ENCODE measurements at places on chromosomes 6 and 20.

DNA sequence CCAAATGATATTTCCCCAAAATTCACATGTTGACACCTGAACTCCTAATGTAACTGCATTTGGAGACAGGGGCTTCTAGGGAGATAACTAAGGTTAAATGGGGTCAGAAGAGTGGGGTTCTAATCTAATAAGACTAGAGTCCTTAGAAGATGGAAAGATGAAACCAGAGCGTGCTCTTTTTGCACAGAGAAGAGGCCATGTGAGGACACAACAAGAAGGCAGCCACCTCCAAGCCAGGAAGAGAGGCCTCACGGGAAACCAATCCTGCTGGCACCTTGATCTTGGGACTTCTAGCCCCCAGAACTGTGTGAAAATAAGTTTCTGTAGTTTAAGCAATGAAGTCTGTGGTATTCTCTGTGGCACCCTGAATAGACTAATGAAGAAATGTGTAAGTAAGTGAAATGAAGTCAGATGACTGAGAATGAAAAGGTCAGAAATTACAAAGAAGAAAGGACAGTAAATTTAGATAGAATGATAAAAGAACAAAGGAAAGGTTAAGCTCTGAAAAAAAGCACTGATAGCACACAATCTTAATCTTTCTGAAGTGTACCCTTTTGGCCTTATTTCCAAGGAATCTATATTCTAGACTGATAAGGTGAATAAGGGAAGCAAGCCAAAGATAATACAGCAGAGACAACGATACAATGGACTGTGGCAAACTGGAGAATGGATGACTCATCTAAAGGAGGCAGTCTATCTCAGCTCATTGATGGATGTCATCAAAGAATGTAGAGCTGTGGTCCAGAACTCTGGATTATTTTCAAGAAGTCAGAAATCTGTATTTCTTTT, 110.4 kb downstream of the MYB start:
- DNase-seq = no peak

DNA sequence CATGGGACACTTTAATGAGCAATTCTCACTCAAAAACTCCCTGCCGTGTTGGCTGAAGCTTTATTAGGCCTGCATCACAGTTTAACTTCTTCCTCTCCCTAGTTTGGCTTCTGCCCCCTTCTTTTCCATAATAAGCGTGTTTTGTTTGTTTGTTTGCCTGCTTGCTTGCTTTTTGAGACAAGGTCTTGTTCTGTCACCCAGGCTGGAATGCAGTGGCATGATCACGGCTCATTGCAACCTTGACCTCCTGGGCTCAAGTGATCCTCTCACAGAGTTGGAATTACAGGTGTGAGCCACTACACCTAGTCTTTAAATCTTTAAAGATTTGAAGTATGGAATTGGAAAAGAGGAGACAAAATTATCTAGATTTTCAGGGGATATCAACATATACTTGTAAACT, 25.4 kb upstream of the DNAAF9 start:
- DNase-seq = no peak

DNA sequence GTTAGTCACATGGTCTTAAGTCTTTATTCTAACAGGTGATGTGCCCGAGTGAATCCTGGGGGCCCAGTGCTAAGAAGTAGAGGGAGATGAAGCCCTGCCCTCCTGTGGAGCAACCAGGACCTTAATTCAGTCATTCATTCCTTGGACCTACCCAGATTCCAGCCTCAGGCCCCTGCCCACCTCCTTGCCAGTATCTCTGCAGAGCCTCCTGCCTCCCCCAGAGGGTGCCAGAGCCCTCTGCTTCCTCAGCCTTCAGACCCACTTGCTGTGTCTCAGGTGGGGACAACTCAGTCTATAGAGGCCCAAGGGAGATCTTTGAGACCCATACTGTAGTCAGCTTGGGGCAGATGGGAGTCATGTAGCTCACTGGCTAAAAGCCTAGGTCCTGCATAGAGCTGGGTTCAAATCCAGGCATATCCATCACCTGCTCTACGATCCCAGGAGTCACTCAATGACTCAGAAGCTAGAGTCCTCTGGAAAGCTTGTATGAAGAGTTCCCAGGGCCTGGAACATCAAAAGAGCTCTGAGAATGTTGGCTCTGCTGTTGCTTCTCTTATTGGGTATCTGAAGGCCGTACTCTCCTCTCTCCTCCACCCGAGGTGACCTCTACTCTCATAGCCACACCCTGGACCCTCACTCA, 3.9 kb upstream of the SIGLEC1 start:
- no peak for DNase-seq

GRCh38 chr6:5997420-5997987, 9.2 kb downstream of the NRN1 start:
- no peak for DNase-seq

GRCh38 chr20:17624551-17625245, 54.8 kb downstream of the DSTN start:
- DNase-seq = no peak

DNA sequence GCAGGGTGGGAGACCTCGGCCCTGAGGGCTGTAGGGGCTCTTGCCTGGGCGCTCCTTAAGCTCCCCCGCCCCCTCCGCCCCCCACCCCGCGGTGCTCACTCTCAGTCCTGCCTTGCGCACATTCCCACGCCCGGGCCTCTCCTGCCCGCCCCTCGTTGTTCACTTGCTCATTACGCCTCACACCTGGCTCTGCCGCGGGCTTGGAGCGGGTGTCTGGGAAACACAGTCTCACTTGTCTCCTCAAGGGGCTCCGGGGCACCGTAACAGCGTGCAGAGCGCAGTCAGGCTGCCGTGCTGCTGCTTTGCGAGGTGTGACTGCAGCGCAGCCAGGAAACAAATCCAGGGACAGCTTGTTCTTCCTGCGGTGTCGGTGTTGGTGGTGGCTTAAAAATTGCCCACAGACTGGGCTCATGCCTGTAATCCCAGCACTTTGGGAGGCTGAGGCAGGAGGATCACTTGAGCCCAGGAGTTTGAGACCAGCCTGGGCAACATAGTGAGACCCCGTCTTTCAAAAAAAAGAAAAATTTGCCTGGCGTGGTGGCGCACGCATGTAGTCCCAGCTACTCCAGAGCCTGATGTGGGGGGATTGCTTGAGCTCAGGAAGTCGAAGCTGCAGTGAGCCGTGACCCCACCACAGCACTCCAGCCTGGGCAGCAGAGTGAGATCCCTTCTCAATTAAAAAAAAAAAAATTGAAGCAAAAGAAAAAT, 4.6 kb downstream of the NPBWR2 start:
- DNase-seq = no peak

DNA sequence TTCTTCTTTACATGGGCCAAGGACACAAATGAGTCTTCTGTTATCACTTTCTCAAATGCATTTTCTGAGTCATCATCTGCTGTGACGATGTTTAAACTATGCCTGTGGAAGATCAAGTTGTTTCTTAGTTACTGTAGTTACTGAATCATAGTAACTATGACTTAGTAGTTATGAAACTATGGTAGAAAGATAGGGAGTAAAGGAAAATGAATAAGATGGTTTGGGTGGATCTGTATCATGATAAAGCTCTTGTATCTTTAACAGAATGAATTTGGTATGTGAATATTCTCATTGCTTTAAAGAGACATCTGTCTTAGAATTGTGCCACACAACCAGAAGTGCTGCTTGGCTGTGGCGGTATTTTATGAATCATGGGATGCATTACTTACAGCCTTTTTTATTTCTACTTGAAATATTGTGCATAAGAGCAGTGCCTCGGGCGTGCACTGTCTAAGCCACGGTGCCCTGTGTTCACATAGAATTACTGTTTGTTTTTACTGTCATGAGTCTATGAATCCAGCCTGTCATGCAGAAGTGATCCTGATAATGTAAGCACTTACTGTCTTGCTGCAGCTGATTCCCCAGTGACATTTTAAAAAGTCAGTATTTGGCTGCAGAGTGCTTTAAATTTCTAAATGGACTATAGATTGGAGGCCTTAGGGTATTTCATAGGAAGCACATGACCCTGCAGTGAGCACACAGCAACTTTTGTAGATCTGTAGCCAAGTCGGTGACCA, 215.2 kb downstream of the TMEM242 start:
- DNase-seq = no peak

DNA sequence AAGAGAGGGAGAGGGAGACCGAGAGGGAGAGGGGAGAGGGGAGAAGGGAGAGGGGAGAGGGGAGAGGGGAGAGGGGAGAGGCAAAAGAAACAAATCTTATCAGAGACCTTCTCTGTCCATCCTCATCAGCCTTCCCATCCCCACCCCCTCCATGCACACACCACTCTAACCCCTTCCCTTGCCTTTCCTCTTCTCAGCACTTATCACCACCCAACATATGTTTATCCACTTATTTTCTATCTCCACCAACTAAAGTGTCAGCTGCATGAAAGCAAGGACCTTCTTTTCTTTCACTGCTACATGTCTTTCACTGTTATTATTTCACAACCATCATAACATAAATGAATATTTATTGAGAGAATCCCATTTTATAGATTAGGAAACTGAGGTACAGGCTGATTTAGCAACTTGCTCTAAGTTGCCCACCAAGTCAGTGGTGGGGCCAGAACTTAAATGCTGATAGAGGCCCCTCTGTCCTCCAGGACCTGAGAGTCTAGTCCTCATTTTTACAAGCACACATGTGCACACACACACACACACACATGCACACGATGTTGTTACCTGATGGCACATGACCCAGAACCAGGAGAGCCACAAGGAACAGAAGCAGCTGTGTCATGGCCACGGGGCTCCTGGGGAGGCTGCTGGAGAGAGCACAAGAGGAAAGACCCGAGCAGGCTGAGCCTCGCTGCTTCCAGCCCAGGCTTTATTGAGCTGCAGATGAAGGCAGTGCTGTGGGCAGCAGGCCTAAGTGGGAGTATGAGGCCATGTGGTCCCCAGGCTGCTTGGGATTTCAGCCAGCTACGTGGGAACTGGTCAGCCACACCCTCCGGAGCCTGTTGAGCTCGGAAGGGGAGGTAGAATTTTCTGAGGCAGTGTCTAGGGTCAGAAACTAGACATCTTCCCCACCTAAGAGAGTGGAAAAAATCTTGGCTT, 2.3 kb downstream of the DEFB124 start:
- DNase-seq = no peak

- no peak for DNase-seq
Observed at GRCh38 chr6:84035484-84035883, 1.9 kb downstream of the MRAP2 start.

GRCh38 chr6:134628154-134628553, 310.2 kb upstream of the SGK1 start:
- DNase-seq = no peak

DNA sequence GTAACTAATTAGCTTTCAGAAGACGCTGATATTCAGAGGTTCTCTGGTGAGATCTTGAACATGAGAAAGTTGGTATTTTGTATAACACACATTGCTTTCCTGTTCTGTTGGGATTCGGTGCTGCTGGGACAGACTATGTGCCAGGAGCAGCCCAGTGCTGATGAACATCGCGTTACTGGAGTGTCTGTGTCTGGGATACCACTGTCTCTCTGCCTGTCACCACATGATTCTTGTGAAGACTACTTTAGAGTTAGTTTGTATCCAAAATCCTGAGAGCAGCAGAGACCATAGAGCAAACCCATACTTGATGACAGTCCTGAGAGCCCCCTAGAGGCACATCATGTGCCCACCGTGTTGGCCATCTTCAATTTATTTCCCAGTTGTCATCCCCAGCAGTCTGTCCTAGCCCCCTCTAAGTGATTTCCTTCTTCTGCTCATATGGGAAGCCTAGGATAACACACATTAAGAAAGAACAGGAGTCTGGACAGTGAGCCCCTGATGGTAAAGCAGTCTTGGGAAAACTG, 41.8 kb upstream of the TINAG start:
- DNase-seq = no peak

- no peak for DNase-seq
Observed at GRCh38 chr20:42556575-42556974, 633.1 kb downstream of the PTPRT start.

GRCh38 chr6:130136798-130137197, 86.0 kb downstream of the SAMD3 start:
- no peak for DNase-seq

GRCh38 chr6:136716917-136717715, 75.2 kb downstream of the MAP3K5 start:
- no peak for DNase-seq

GRCh38 chr20:16530201-16530681, 43.0 kb downstream of the KIF16B start:
- no peak for DNase-seq

DNA sequence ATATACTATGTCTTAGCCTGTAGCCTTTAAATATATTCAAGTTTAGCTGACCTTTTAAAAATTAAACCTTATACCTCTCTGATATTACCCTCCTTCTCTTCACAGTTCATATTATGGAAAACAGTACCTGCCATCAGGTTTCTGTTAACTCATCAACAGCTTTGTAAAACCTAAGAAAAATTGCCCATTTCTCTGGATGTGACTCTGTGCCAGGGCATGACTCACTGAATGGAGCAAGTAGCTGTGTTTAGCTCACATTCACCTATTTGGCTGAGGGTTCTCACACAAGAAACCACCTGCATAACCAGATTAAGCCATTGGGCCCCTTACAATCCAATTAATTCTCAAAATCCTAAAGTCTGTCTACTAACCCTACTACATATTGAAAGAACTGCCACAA, 678.8 kb upstream of the MARCKS start:
- DNase-seq = no peak

DNA sequence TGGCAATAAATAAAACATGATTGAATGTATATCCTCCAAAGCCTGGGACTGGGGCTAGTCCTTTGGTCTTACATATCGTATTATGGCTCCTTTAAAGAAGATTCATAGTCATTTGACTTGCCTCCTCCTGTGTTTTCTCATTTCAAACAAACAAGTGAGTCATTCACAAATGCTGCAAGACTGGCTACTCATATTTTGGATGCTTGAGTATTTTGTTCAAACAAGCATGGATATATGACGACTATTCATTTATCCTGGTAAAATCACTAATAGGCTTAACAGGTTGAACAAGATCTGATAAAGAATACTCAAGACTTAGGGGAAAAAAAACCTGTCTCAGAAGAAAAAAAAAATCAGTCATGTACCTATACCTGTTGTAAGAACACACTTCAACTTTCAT, 111.1 kb upstream of the CCDC28A start:
- DNase-seq = no peak

DNA sequence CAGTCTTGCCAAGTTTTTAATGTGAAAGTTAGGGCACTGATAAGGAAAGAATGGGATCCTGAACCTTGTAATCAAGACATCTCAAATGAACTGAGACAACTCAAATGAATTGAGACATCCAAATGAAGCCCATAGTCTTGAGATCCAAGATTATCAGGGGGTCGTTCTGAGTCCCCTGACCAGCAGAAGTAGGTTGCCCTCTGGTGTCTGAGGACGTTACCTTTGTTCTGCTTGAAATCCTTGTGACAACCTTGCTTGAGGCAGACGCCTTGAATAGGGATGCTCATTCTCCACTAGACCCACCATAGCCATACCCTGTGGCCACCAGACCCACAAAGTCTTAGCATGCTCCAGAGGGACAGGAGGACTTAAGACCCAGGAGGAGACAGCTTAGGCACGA, 37.7 kb downstream of the ZBTB9 start:
- DNase-seq = no peak

DNA sequence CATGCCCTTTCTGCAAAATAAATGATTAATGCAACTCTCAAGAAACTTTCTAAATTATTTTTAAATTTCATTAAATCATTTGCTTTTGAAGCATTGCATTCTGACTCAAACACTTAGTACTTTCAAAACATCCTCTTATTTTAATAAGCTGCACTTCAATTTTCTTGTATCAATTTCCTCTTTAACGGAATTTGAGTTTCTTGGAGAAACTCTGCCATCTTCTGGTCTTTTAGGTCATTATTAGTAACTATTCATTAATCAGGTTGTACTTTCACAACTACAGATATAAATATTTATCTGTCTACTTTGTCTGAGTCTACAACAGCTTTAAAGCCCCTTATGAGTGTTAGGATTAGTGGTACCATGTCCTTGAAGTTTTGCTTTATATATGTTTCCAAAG, 30.2 kb downstream of the TMX4 start:
- no peak for DNase-seq
